ENCODE measurements at places on chromosomes 1 and 21.
A peak's percentile ranks its signal among the peaks of the same experiment; 100 is the strongest.

- DNase-seq: no peak
These were observed 7.4 kb downstream of the TFF1 start for GRCh38 chr21:42358937-42359336.

GRCh38 chr1:194447636-194448035 is 1261.2 kb upstream of the B3GALT2 start:
- DNase-seq: no peak

DNA sequence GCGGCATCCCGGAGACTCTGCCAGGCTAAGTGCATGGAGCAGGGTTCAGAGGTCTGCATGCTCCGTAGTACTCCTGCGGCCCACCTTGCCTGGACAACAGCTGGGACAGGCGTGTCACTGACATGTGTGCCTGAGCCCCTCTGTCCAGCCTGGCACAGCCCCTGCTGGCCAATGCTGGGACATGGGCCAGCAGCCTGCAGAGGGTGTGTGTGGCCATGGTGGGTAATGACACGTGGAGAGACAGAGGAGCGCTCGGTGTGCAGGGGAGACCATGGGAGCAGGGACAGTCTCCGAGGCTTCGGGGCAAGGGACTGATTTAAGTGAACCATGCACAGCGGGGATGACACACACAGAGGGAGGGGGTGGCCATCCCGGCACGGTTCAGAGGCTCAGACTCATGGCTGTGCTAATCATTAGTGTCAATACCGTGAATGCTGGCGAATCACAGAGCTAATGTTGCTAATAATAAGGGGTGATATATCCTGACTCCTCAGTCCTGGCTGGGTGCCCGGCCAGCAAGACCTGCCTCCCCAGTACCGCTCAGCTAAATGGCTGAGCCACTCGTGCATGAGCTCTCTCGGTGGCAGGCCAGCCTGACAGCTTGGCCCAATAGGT is 41.5 kb downstream of the IGSF21 start:
- DNase-seq: peak; percentile 48

DNA sequence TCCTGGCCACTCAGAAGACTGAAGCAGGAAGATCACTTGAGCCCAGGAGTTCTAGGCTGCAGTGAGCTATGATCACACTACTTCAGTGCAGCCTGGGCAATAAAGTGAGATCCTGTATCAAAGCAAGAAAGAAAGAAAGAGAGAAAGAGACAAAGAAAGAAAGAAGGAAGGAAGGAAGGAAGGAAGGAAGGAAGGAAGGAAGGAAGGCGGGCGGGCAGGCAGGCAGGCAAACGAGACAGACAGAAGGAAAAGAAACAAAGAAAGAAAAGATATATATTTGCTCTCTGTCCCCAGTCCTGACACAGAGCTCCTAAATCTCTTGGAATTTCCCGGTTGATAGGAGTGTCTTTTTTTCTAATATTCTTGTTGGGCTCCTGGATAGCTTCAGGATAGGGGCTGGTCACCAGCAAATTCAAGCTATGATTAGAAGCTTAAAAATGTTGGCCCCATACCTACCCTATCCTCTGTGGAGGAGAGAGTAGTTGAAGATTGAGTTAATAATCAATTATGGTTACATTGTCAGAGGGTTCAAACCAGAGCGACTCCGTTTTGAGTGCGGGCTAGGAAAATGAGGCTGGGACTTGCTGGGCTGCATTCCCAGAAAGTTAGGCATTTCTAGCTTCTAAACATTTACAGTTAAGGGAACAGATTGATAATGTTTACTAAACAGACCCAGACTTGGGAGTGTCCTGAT is 3.3 kb upstream of the MIGA1 start:
- no peak for DNase-seq
